Suprapubic skin (tissue), 4 donors: ENCODE measurements at places on chromosomes 13 and 19.

- DNase-seq: no peak
Measured at GRCh38 chr13:110661256-110661655, 44.7 kb downstream of the CARS2 start.

GRCh38 chr13:51596541-51596940 is 12.3 kb downstream of the WDFY2 start:
- DNase-seq: no peak

DNA sequence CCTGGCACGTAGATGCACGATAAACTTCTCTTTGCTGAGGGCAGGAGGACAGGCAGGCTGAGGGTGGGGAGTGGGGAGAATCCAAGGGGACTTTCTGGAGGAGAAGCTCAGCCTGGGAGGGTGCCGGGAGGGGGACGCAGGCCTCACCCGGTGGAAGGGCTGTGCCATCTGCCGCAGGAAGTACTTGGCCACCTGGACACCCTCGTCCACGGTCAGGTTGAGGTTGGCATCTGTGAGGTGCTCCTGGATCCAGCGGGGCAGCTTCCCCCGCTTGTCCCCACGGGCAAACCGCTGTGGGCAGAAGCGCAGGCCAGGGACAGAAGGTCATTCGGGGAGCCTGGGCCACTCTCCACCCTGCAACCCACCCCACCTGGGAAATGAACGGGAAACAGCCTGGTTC is 11.5 kb downstream of the KLC3 start:
- DNase-seq: no peak

GRCh38 chr19:6286676-6287075 is 6.9 kb upstream of the MLLT1 start:
- no peak for DNase-seq

DNA sequence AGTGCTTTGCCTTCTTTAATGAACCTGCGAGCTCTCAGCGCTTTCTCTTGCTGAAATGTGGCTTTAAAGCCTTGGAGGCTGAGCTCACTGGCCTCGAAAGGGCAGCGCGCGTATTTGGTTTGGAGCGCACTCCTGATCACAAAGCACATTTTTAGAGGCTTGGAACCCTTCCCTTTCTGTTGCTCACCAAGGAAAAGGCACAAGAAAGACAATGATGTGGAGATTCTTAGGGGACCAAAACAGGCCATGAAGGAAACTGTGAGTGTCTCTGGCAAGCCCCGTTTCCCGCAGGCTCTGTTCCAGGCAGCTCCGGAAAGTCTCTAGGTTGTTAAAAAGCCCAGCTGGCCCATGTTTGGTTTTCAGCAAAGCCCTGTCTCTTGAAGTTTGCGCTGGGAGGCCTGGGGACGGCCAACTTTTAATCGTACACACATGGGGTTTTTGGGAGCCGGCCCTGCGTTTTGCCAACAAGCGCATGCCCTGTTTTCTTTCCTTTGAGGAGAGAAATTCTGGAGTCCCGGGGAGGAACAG is 9.4 kb upstream of the SPC24 start:
- DNase-seq: peak; percentile 91

GRCh38 chr13:104837756-104838155 is 1697.7 kb downstream of the EFNB2 start:
- no peak for DNase-seq

DNA sequence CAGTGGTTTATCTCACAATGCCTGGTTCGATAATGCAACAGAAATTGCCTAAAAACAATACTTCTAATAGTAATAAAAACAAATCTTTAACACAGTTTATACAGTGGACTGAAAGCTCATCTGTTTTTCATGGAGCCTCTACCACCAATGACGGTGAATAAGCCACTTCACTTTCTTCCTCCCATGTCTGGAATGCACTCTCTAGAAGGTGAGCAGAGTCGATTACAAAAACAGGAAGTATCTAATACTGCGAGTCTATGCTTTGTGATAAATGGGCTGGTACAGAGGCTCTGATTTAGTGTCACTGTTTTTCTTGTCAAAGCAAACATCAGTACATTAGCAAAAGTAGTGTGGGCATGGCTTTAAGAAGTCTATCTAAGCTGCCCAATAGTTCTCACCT is 1348.6 kb upstream of the SLC10A2 start:
- DNase-seq: no peak

GRCh38 chr13:86830046-86830445 is 841.1 kb upstream of the SLITRK5 start:
- no peak for DNase-seq

GRCh38 chr19:51431124-51431523 is 13.7 kb upstream of the SIGLEC10 start:
- no peak for DNase-seq

- no peak for DNase-seq
Measured at GRCh38 chr13:70080012-70080411, 27.6 kb upstream of the ATXN8OS start.

GRCh38 chr13:112058519-112058873 is 8.5 kb upstream of the SOX1 start:
- no peak for DNase-seq

- DNase-seq: peak; percentile 75
Measured at GRCh38 chr13:39942552-39943273, 287.3 kb downstream of the COG6 start.

DNA sequence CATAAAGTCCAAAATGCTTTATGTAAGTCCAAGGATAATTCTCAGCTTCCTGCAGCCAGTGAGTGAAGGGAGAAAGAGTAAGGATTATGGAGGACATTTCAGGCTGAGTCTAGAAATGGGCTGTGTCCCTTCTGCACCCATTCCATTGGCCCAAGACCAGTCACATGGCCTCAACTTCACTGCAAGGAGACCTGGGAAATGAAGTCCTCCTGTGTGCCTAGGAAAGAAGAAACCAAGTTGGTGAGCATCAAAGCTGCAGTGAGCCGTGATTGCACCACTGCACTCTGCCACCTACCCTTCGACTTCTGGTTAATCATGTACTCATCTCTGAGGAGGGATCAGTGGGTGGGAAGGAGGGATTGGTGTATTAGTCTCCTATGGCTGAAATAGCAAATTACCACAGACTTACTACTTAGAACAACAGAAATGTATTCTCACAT is 3.6 kb upstream of the CD37 start:
- peak; percentile 7 for DNase-seq

- DNase-seq: no peak
Measured at GRCh38 chr13:97261254-97262005, 39.3 kb downstream of the MBNL2 start.

DNA sequence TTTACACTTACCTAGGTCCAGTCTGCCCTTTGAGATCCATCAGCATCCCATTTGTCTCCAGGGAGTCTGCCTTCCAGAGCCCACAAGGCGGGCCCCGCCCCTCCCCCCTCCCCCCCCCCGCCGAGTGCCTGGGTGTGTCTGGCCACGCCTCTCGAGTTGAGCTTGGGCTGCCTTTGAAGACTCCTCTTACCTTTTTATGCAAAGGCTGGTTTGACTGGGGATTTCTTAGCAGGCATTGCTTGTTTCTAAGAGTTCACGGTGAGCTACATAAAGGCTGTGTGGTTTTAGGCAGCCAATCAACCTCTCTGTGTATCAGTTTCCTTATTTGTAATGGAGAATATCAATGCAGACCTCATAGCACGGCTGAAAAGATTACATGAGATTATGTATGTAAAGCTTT is 11.3 kb downstream of the GPR12 start:
- DNase-seq: no peak

DNA sequence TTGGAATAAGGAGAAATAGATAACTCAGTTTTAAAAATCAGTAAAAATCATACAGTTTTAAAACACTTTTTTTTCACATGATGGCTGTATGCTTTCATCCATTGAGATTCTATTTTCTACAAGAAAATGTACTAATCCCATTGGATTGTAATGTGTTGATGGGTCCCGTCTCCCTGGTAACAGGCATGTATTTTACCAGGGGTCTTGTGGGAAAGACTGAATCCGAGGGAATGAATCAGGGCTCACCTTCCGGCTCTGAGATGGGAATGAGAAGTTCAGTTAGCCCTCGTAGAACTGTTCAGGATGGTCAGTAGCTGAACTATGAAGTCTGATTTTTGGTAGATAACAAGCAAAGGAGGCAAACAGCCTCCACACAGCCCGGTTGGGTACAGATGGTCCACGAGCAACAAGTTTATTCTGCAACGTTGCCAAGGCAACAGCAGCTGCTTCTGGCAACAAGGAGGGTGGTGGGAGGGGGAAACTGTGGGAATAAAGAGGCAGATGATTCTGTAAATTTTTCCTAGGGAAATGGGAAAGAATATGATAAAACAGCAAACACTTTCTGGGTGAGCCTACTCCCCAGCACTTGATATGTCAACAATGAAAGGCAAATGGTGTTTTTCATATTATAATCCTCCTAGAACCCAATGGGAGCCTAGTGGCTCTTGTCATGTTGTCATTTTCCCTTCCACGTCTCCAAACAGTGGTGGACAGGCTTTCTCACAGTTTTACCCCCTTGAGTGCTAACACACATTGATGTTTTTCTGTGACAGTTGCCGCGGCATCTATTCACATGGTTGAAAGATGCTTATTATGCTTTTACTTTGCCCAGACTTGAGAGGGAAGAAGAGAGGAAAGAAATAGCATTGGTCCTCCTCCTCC is 12.4 kb upstream of the SIAH3 start:
- DNase-seq: no peak

- DNase-seq: no peak
Measured at GRCh38 chr13:49530457-49530856, 34.7 kb downstream of the PHF11 start.

DNA sequence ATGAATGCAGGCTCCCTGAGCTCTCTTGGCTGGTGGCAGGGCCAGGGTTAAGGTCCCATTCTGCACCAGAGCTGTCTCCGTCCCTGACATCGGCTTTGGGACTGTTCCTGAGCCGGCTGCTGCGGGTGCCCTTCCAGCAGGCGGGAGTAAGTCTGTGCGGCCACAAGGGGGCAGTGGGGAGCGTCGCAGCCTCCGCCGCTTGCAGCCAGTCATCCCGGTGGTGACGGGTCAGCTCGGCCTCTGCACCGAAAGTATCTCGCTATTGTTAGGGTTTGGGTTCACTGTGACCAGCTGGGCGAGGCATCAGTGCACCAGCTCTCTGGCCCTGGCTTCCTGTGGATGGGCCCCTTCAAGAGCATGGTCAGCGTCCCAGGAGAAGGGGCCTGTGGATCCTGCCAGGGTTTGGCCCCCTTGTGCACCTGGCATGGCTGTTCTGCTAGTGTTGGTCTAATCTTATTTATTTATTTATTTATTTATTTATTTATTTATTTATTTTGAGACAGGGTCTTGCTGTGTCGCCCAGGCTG is 15.1 kb downstream of the NDUFB7 start:
- DNase-seq: peak; percentile 78
